ENCODE measurements at places on chromosomes 3 and 15. TPM values are rescaled to one million over a fixed set of nuclear protein-coding genes. Genes with fewer than 3 reads are reported as not detected.

- no peak overlapping the region for H3K27ac ChIP-seq
- DNase-seq: no peak
- no peaks in the 10 kb centered on the region for H3K4me1 ChIP-seq
- H3K27me3 ChIP-seq: no peaks in the 10 kb centered on the region
- H3K4me3 ChIP-seq: no peak overlapping the region
Measured at GRCh38 chr3:97721446-97721845, 43.1 kb upstream of the ARL6 start.

DNA sequence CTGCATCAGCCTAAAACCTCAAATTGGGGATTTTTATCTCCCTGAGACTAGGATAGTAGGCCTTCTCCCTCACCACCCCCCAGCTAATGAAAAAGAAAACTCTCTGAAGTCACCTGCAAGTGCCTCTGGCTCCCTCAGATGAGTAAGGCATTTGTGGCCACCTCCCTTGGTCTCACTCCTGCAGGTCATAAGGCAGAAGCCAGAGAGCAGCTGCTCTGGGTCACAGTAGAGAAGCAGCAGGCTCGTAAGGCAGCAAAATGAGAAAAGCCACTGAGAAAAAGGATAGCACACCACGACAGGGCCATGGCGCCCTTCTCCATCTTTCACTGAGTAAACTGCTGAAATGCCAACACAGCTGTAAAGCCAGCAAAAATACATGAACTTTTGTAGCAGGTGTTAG is 296.7 kb upstream of the DPH6 start:
- no peak overlapping the region for H3K4me3 ChIP-seq
- H3K27me3 ChIP-seq: no peaks in the 10 kb centered on the region
- DNase-seq: no peak
- no peaks in the 10 kb centered on the region for H3K36me3 ChIP-seq
- H3K4me1 ChIP-seq: no peaks in the 10 kb centered on the region

DNA sequence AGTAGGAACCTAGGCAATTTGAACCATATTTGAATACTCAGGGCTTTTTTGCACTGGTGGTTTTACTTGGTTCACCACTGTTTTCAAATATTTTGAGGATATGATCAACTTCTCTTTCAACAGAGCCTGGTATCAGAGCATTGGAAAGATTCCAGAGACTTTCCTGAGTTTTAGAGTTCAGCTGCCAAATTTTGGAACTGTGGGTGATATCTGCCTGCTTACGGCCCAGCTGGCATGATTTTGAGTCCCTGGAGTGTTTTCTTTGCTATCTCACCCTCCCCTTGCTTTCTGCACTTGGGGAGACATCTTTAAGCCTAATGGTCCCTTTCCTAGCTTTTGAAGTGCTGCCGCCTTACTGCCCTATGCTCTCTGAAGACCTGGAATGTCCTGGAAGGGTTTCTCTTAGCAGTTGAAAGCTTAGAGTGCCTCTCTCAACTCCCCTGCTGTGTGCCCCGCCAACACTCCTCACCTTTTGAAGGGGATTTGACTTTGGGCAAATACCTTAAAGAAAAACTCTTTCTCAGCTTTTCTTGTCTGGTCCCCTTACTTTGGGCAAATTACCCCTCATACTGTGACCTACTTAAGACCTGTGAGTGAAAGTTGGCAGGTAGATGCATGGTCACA is 539.1 kb downstream of the MFSD1 start:
- H3K36me3 ChIP-seq: no peaks in the 10 kb centered on the region
- no peaks in the 10 kb centered on the region for H3K27me3 ChIP-seq
- no peak for DNase-seq
- no peaks in the 10 kb centered on the region for H3K4me1 ChIP-seq
- no peak overlapping the region for H3K27ac ChIP-seq
- H3K4me3 ChIP-seq: no peak overlapping the region

SPATA12 gene
- total RNA-seq: not detected

GRCh38 chr3:56887402-56888025 is 85.8 kb upstream of the ARHGEF3 start:
- no peak overlapping the region for H3K27ac ChIP-seq
- no peaks in the 10 kb centered on the region for H3K4me1 ChIP-seq
- no peak for DNase-seq
- H3K27me3 ChIP-seq: no peaks in the 10 kb centered on the region

- no peak overlapping the region for H3K4me3 ChIP-seq
- no peaks in the 10 kb centered on the region for H3K4me1 ChIP-seq
- DNase-seq: no peak
- H3K27ac ChIP-seq: no peak overlapping the region
- H3K27me3 ChIP-seq: no peaks in the 10 kb centered on the region
- H3K36me3 ChIP-seq: no peaks in the 10 kb centered on the region
Measured at GRCh38 chr3:12222775-12223485, 64.2 kb upstream of the TIMP4 start.

DNA sequence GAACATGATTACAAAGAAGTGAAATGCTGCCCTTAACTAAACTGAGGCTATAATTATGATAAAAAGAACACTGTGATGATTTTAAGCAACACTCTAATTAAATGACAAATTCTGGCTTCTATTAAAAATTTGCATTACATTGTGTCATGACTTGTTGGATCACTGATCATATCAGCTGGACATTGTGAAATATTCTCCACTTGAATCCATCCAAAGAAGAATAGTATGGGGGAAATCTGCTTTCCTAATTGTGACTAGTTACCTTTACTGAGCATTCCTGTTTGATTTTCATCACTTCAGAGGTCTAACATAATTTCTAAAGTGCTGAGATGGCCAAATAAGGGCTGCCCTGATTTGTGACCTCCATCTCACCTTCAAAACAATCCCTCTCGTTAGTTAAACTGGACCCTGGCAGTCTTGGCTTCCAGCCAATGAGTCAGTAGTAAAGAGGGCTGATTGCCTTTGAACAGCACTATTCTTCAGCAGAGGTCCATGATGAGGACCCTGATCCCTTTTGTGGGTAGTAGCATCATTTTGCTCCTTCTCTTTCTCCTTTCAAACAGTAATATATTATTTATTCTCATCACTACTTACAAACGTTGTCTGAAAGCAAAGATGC is 53.5 kb upstream of the LEKR1 start:
- DNase-seq: no peak
- H3K36me3 ChIP-seq: no peaks in the 10 kb centered on the region
- H3K4me3 ChIP-seq: no peak overlapping the region
- H3K27ac ChIP-seq: no peak overlapping the region
- H3K27me3 ChIP-seq: no peaks in the 10 kb centered on the region

GRCh38 chr3:186651678-186652215 is 11.5 kb downstream of the FETUB start:
- H3K27me3 ChIP-seq: no peaks in the 10 kb centered on the region
- H3K4me3 ChIP-seq: no peak overlapping the region
- H3K4me1 ChIP-seq: no peaks in the 10 kb centered on the region
- DNase-seq: no peak

CFAP91 gene
- total RNA-seq: 21.5 TPM

DNA sequence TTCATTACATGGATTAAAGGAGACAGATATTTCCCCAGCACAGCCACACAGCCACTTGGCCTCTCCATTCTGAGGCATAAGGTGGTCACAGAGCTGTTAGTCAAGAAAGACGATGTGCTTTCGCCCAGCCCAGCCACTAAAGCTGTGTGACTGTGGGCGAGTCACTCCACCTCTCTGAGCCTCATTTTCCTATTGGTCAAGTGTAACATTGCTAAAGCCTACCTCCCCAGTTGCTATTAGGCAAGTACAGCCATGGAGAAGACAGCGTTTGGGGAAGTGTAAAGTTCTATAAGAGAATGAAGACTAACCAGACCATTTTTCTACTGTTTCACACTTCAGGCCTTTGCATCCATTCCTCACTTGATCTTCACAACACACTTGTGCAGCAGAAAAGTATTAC is 24.1 kb downstream of the TMEM40 start:
- no peak overlapping the region for H3K27ac ChIP-seq
- no peak for DNase-seq
- no peak overlapping the region for H3K4me3 ChIP-seq
- no peaks in the 10 kb centered on the region for H3K36me3 ChIP-seq
- H3K4me1 ChIP-seq: no peaks in the 10 kb centered on the region
- no peaks in the 10 kb centered on the region for H3K27me3 ChIP-seq

GRCh38 chr15:93477188-93477587 is 388.2 kb upstream of the RGMA start:
- no peaks in the 10 kb centered on the region for H3K36me3 ChIP-seq
- H3K27me3 ChIP-seq: no peaks in the 10 kb centered on the region
- H3K4me1 ChIP-seq: peaks cover 46% of the 10 kb centered on the region
- H3K4me3 ChIP-seq: no peak overlapping the region
